Activated naive CD4-positive, alpha-beta T cell treated with anti-CD3 and anti-CD28 coated beads for 36 hours (primary cell): ENCODE measurements at places on chromosomes 2 and 18.

- no peak for DNase-seq
Observed at GRCh38 chr2:241157841-241158545, 7.7 kb downstream of the PPP1R7 start.

GRCh38 chr2:14996351-14997014, 364.0 kb downstream of the LRATD1 start:
- no peak for DNase-seq

DNA sequence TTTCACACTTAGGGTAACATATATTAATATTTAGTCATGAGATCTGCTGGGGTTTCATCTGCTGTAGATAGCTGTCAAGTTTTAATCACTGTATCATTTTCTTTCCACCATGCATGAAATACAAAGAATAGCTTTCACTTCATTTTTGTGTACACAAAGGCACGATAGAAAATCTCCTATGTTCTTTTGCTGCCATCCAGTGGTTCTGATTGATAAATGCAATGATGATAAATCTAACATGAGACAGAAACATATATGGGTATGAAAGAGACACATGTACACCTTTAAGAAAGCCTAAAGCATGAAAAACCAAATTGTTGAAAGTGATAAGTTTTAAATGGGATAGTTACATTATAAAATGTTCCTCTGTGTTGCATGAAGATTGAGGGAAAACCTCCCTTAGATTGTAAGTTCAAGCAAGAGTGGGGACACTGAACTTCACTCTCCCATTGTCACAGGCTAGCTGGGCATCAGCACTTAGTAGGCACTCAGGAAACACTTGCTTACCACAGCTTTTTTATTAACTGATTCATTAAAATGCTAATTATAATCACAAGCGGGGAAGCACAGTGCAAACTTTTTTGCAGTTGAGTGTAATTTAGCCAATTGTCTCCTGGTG, 31.2 kb downstream of the C1D start:
- no peak for DNase-seq

GRCh38 chr2:227461811-227462461, 10.0 kb upstream of the AGFG1 start:
- no peak for DNase-seq

DNA sequence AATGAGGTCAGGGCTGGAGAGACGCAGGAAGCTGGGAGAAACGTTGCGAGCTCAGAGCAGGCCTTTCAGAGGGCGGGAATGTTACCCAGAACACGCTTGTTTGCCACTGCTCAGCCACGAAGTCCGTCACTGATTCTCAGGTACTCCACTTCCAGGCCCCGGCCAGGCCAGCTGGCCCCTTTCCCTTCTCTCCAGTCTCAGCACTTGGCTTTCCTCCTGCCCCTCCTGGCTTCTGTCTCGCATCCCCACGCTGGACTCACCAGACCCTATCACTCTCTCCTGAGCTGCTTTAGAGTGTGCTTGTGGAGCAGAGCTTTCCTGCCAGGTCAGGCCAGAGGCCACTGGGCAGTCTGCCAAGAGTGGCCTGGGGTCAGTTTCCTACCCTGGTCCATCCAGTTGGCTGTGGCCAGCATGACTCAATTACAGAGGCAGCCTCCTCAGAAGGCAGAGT, 151.4 kb downstream of the TWIST2 start:
- no peak for DNase-seq

DNA sequence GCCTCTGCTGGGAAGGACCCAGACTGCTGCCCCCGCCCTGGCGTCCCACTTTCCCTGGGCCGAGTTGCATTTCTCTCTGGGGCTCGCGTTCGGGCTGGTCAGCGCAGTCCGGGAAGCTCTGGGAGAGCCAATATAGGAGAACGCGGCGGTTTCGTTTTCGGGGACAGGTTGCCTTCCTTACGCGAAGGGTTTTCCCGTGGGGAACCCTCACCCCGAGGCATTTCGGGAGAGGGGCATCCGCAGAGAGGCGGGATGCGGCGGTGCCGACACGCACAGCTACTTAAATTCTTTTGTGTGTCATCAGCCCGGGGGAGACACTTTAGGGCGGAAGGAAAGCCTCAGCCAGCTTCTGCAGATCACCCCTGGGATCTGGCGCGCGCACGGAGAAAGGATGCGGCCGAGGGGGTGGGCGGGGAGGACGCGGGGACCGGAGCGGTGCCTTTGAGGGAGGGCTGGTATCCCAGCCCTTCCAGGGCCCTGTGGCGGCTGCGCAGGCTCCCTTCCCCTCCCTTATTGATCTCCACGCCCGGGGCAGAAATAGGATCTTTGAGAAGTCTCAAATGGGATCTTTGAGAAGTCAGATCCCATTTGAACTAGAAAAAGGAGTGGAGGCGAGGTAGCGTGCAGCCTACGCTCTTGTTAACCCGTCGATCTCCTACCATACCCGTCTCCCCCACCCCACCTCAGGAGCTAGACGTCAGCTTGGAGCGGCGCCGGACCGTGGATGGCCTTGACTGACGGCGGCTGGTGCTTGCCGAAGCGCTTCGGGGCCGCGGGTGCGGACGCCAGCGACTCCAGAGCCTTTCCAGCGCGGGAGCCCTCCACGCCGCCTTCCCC, 1.2 kb downstream of the GATA6 start:
- DNase-seq = peak; percentile 34

DNA sequence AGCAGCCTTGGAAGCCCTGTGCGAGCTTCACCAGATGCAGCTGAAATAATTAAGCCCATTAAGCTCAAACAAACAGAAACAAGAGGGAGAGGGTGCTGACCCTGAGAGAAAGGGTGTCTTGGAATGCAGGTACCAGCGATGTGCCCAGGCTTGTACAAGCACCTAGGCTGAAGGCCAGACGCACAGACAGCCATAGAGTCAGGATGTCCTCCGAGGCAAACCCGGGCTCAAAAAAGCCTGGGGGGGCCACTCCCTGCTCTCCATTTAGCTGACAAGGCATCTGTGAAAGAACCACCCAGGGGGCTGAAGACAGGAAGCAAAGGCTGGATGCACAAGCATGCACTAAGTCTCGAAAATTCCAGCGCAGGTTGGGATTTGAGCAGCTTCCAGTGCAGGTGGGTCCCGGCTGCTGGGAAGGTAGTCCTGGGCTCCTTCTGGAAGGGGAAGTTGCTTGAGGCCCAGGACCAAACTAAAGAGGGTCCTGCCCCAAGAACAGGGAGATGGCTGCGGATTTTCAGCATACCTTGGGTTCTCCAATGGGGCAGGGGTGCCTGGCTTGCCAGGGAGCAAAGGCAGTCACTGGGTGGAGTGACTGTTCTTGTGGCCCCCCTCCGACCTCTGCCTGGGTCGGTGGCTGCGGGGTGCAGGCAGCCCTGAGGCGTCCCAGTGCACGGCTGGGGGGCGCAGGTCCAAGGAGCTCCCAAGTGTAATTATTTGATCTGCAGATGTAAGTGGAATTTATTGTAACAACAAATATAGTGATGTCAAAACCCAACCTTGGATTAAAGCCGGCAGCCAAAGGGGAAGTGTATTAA, 5.9 kb downstream of the GBX2 start:
- DNase-seq = no peak

GRCh38 chr2:188415754-188416083, 124.0 kb downstream of the GULP1 start:
- no peak for DNase-seq

DNA sequence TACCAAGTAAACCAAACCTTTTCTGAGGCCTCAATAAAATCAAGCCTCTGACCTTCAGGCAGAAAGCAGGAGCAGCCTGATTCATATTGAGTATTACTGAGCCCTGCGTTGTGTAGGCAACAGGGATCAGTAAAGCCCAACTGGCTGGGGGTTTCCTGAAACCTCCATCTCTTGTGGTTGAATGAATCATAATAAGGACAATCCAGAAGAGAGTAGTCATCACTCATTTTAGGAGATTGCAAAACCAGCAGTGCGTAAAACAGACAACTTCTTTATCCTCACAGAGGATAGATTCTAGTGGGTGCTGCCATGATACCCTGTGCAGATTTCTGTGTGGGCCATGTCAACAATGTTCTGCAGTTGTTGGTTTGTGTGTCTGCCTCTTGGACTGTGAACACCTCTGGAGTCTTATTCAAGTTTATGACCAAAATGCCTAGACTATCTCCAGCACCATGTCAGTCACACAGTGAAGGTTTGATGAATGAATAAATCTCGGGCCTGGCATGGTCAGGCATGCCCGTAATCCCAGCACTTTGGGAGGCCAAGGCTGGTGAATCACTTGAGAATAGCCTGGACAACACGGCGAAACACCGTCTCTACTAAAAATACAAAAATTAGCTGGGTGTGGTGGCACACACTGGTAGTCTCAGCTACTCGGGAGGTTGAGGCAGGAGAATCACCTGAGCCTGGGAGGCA, 51.8 kb upstream of the RAB27B start:
- peak; percentile 56 for DNase-seq

DNA sequence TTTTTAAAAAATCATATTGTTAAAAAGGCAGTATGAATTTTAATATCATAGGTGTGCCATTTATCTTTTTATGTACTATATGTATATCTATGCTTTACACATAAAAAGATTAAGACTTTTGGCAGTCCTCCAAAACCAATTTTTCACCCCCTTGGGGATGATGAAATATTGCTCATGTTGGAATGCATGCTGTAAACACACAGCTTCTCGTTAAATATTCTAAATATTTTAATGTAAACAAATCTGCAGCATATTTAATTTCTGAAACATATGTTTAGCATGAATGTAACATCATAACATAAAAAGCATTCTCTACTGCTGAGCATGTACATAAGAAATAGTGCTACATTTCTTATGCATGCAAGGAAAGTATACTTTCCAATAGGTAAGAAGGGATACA, 484.3 kb upstream of the LRATD1 start:
- DNase-seq = no peak

- DNase-seq = no peak
Observed at GRCh38 chr2:140248623-140249022, 1468.4 kb upstream of the NXPH2 start.

DNA sequence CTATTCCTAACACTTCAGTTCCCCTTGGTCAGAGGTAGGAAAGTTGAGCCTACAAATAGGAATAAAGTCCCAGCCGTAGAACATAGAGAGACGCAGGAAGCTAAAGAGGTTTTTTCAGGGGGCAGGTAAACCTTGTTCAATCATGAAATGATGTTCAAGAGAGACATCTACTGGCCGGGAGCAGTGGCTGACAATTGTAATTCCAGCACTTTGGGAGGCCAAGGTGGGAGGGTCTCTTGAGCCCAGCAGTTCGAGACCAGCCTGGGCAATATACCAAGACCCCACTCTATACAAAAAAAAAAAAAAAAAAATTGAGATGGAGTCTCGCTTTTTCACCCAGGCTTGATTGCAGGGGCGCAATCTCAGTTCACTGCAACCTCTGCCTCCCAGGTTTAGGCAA, 66.7 kb upstream of the DNAJC10 start:
- no peak for DNase-seq

GRCh38 chr18:73060666-73061288, 193.0 kb upstream of the NETO1 start:
- no peak for DNase-seq

DNA sequence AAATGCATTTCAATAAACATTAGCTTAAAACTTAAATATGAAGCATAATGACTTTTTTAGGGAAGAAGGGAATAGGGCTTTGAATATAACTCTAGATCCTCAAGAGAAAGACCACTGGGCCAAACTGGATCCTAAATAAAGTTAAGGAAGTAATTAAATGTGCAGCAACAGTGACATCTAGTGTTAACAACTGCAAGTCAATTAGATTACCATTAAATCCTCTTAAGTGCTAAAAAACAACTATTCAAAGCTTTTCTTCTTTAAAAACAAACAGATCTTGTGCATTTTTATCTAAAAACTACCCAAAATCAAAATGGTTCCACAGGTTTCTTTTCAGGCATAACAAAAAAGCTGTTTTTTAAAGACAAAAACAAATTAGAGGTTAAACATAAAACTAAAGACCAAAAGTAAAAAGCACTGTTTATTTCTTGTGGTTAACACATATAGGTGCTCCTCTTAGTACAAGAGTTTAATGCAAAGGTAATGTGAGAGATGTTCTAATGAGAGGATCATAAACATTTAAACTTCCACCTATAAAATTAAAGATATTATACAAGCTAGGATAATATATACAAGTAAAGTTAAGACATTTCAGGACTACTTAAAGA, 111.4 kb downstream of the THADA start:
- DNase-seq = no peak

DNA sequence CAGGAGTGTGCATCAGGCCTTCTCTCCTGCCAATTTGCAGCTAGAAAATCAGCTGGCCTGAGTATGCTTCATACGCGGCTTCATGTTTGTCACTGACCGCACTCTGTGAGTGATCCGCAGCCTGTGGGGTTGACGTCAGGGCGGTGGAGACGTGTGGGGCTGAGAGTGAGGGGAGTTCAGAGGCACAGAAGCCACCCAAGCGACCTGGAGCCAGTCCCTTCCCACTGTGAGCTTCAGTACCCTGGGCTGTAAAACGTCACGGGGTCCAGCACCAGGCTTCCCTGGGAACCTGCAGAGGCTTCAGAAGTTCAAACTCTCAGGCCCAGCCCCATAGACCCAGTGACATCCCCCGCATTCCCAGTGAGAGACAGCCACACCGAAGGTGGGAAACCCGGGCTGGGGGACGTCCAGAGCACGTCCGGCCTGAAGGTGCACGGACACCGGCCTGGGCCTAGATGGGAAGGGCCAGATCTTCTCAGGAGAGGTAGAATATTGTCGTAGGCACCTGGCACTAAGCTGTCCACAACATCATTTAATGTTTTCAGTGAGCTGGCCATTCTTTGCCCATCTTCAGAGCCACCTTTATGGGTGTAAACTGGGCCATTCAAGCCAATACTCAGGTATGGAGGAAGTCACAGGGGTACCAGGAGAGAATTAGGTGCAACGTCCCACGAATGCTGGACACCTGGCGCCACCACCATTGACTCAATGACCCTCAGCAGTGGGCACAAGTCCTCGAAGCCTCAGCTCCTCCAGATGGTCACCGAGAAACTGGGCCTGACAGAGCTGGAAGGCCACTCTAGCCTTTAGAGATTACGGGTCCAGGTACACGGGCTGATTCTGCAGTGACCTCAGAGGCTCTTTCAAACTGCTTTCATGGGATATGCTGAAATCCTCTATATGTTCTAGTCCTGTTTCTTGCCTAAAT, 235.6 kb upstream of the MYT1L start:
- no peak for DNase-seq

DNA sequence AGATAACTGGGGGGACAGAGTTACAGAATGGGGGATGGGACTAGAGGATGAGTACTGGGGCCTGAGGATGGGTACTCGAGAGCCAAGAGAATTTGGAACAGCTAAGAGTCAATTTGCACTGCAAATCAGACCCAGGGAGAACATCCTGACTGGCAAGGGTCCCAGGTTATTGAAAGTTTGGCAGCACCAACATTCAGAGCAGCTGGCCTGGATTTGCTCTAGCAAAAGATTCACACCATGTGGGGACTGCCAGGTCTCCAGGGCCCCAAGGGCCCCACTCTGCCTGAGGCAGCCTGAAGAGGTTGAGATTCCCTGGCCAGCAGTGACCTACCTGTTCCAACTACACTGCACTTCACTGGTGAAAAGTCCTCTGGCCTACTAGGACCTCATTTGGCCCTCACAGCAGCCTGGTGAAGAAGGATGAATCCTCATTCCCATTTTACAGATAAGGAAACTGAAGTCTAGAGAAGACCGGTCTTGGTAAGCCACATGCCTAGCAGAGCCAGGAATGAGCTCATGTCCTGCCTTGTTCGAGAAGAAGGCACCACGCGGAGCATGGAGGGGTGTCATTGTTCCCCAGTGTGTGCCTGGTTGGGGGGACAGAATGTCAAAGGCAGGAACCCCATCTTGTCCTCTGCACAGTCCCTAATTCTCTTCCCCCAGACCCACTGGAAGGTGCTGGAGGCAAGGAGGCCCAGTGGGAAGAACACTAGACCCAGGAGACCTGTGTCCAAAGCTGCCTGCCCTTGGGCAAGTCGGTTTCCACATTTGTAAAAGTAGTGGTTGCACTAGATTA, 258.6 kb downstream of the TNS1 start:
- no peak for DNase-seq
